ENCODE measurements at places on chromosomes 13 and 19. TPM values are rescaled to one million over a fixed set of nuclear protein-coding genes. Genes with fewer than 3 reads are reported as not detected.

SMIM17 gene
- polyA plus RNA-seq, result not detected

CCDC70 gene
- polyA plus RNA-seq, result not detected

SYNE4 gene
- 1.3 TPM for polyA plus RNA-seq

RFXANK gene
- 154 TPM for polyA plus RNA-seq

CACNG6 gene
- polyA plus RNA-seq, result not detected

CACNG7 gene
- not detected for polyA plus RNA-seq

CGB8 gene
- polyA plus RNA-seq, result not detected

CXCL17 gene
- polyA plus RNA-seq, result not detected

BCAM gene
- 11.3 TPM for polyA plus RNA-seq

KCNRG gene
- 0.18 TPM for polyA plus RNA-seq

PRTN3 gene
- polyA plus RNA-seq, result not detected

PTH2 gene
- polyA plus RNA-seq, result not detected

SSBP4 gene
- 65.3 TPM for polyA plus RNA-seq

NLRP4 gene
- polyA plus RNA-seq, result not detected

LILRB5 gene
- polyA plus RNA-seq, result not detected

IGFL1 gene
- polyA plus RNA-seq, result 1.6 TPM

FCER2 gene
- polyA plus RNA-seq, result not detected

COX7A1 gene
- polyA plus RNA-seq, result 1.2 TPM

GSX1 gene
- not detected for polyA plus RNA-seq

RASGRP4 gene
- not detected for polyA plus RNA-seq

UNC13A gene
- under 0.01 TPM for polyA plus RNA-seq

KLF1 gene
- polyA plus RNA-seq, result 0.12 TPM

POU4F1 gene
- not detected for polyA plus RNA-seq

NLRP7 gene
- not detected for polyA plus RNA-seq

TM9SF2 gene
- 51.5 TPM for polyA plus RNA-seq

ODAD3 gene
- polyA plus RNA-seq, result 0.31 TPM

CYP4F2 gene
- polyA plus RNA-seq, result 0.02 TPM

PROZ gene
- polyA plus RNA-seq, result not detected

ICAM5 gene
- polyA plus RNA-seq, result 1.4 TPM

CYP2S1 gene
- 11.5 TPM for polyA plus RNA-seq

SYT5 gene
- 0.24 TPM for polyA plus RNA-seq

COL5A3 gene
- polyA plus RNA-seq, result 0.97 TPM

CCL25 gene
- not detected for polyA plus RNA-seq

LYL1 gene
- polyA plus RNA-seq, result 2.7 TPM

ZNF112 gene
- polyA plus RNA-seq, result 0.79 TPM

All from foreskin keratinocyte (primary cell).